ENCODE measurements at places on chromosomes 12 and 14.

- no peak for DNase-seq
Measured at GRCh38 chr12:24625103-24625502, 323.8 kb downstream of the BCAT1 start.

- no peak for DNase-seq
Measured at GRCh38 chr12:52867642-52868041, 18.8 kb upstream of the KRT78 start.

DNA sequence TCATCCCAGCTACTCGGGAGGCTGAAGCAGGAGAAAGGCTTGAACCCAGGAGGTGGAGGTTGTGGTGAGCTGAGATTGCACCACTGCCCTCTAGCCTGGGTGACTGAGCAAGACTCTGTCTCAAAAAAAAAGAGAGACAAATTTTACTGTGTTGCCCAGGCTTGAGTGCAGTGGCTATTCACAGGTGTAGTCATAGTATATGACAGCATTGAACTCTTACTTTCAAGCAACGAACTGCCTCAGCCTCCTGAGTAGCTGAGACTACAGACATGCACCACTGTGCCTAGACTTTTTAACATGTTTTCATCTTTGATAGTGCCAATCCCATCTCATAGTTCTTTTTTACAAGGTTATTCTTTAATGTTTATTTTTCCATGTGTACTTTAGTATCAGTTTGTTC, 13.7 kb downstream of the ARID2 start:
- no peak for DNase-seq

GRCh38 chr14:52307376-52307775, 6.7 kb upstream of the PTGER2 start:
- DNase-seq: no peak

GRCh38 chr12:104643819-104644669, 187.3 kb downstream of the CHST11 start:
- DNase-seq: no peak

DNA sequence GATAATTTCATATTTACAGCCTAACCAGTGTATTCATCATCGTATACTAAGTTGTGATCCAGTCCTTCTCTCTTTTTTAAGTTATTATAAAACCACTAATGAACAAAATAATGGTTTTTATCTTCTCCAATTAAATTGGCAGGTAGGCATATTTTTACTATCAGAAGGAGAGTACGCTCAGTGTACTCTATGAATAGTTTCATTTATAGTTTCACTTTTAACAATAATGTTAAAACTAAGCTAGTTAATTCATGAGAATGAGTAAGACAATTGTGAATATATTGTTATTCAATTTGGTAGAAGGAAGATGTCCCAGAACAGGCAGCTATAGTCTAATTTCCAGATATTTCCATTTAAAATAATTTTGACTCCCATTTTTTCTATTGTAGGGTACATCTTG, 277.1 kb downstream of the RASSF9 start:
- no peak for DNase-seq

- no peak for DNase-seq
Measured at GRCh38 chr14:101476258-101476915, 84.9 kb upstream of the DIO3 start.

DNA sequence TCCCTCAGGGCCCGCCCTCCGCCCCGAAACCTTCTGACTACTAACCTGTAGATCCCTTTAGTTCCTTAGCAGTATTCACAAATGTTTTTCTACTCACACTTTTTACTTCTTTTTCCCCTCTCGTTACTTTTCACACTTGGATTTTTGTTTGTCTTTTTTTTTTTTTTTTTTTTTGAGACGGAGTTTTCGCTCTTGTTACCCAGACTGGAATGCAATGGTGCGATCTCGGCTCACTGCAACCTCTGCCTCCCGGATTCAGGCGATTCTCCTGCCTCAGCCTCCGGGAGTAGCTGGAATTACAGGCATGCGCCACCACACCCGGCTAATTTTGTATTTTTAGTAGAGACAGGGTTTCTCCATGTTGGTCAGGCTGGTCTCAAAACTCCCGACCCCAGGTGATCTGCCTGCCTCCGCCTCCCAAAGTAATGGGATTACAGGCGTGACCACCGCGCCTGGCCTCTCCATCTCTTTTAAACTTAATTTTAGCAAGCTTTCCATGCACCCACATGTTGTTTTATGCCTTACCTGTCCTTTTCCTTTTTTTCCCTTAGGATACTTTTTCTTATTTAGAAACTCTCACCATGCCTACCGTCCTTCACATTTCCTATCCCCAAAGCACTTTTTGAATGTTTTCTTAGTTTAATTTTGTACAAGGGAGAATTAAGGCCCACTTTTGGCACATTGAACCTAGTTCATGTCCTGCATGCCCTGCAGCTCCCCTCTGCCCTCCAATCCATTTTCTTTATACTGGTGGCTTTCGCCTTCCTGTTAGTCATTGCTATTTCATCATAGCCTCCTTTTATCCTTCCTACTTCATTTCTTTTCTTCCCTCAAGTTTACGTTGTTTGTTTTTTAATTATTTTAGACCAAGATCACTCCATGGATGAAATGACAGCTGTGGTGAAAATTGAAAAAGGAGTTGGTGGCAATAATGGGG, 1.1 kb downstream of the SP1 start:
- DNase-seq: no peak

All from MG63 (cell line).